ENCODE measurements at places on chromosomes 4 and X. TPM values are rescaled to one million over a fixed set of nuclear protein-coding genes. Genes with fewer than 3 reads are reported as not detected.
A peak's percentile ranks its signal among the peaks of the same experiment; 100 is the strongest.

DNA sequence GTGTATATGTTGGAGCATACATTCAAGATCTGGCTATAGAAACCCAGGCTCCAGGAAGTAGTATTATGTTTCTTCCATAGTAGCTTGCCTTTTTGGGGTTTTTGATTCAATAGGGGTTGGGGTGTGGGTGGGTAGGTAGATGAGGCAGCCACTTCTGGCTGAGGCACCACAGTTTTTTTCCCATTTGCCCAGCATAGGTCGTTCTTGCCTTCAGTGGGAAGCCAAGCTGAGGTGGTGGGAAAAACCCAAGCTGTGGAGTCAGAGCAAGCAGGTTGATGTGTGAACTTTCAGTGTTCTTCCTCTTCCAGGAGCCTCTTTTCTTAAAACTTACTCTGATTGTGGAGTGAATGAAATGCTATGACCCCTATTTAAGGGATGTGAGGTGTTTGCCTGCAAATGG lies 67.0 kb upstream of the RPS6KA3 start:
- no peak overlapping the region for H3K27ac ChIP-seq
- H3K36me3 ChIP-seq, result no peaks in the 10 kb centered on the region
- H3K4me1 ChIP-seq, result no peaks in the 10 kb centered on the region
- H3K27me3 ChIP-seq, result no peaks in the 10 kb centered on the region
- DNase-seq, result no peak
- no peak overlapping the region for H3K4me3 ChIP-seq

DNA sequence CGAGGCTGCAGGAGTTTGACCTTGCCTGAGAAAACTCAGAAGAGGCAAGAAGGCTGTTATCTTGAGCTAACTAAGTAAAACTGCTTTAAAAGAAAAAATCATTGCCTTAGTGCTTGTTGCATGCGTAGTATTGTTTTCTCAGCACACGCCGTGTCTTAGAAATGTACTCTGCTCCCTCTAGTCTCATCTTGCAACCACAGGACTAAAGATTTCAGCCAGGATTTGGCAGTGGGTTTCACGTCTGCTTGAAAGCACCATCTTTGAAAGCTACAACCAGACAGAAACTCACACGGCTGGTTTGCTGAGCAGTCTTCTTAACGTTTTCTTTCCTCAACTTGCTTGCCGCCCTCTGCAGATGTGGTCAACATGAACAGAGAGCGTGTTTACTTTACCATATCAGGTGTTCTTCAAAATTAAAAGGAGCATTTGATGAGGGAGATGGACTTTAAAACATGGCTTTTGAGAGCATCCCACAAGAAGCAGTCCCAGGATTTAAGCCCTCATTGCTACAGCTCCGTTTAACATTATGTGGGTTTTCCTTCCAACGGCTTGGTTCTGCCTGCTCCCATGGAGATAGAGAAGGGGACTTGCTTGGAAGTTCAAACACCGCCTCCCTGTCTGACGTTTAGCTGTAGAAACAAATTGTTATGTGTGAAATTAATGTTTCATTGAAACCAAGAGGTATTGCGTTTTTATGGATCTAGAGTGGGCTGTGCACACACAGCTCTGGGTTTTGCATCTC lies 3.4 kb downstream of the SORCS2 start:
- peaks cover 8% of the 10 kb centered on the region for H3K27me3 ChIP-seq
- peak overlapping the region; percentile 44 for H3K4me3 ChIP-seq
- H3K36me3 ChIP-seq, result no peaks in the 10 kb centered on the region
- H3K27ac ChIP-seq, result no peak overlapping the region
- peaks cover 30% of the 10 kb centered on the region for H3K4me1 ChIP-seq

HTR2C gene
- not detected for total RNA-seq

GRCh38 chr4:81606801-81607501 lies 135.2 kb upstream of the RASGEF1B start:
- H3K27ac ChIP-seq, result no peak overlapping the region
- no peak for DNase-seq
- no peaks in the 10 kb centered on the region for H3K36me3 ChIP-seq
- peaks cover 2% of the 10 kb centered on the region for H3K27me3 ChIP-seq
- H3K4me3 ChIP-seq, result no peak overlapping the region

DNA sequence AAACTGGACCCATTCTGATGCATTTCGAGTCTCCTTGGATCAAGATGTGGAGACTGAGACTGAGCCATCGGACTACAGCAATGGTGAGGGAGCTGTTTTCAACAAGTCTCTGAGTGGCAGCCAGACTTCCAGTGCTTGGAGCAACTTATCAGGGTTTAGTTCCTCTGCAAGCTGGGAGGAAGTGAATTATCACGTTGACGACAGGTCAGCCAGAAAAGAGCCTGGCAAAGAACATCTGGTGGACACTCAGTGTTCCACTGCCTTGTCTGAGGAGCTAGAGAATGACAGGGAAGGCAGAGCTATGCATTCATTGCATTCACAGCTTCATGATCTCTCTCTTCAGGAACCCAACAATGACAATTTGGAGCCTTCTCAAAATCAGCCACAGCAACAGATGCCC lies 84.8 kb downstream of the NEUROG2 start:
- peaks cover 4% of the 10 kb centered on the region for H3K4me1 ChIP-seq
- DNase-seq, result no peak
- H3K36me3 ChIP-seq, result peaks cover 6% of the 10 kb centered on the region
- H3K27me3 ChIP-seq, result peaks cover 3% of the 10 kb centered on the region
- no peak overlapping the region for H3K27ac ChIP-seq
- no peak overlapping the region for H3K4me3 ChIP-seq

- DNase-seq, result no peak
- no peaks in the 10 kb centered on the region for H3K36me3 ChIP-seq
- H3K27me3 ChIP-seq, result no peaks in the 10 kb centered on the region
- H3K27ac ChIP-seq, result no peak overlapping the region
- peaks cover 4% of the 10 kb centered on the region for H3K4me1 ChIP-seq
These were observed 22.0 kb downstream of the ARHGAP24 start for GRCh38 chr4:85496933-85497332.

CT45A8 gene
- not detected for total RNA-seq

- no peak for DNase-seq
- no peak overlapping the region for H3K4me3 ChIP-seq
- H3K27ac ChIP-seq, result peak overlapping the region; percentile 66
- H3K27me3 ChIP-seq, result peaks cover 2% of the 10 kb centered on the region
- no peaks in the 10 kb centered on the region for H3K36me3 ChIP-seq
These were observed 803.6 kb downstream of the ADGRL3 start for GRCh38 chr4:62003695-62004094.

GRCh38 chr4:96698831-96699230 lies 858.9 kb downstream of the PDHA2 start:
- no peak overlapping the region for H3K4me3 ChIP-seq
- H3K27me3 ChIP-seq, result no peaks in the 10 kb centered on the region
- H3K27ac ChIP-seq, result no peak overlapping the region
- H3K36me3 ChIP-seq, result no peaks in the 10 kb centered on the region
- H3K4me1 ChIP-seq, result peaks cover 3% of the 10 kb centered on the region

DNA sequence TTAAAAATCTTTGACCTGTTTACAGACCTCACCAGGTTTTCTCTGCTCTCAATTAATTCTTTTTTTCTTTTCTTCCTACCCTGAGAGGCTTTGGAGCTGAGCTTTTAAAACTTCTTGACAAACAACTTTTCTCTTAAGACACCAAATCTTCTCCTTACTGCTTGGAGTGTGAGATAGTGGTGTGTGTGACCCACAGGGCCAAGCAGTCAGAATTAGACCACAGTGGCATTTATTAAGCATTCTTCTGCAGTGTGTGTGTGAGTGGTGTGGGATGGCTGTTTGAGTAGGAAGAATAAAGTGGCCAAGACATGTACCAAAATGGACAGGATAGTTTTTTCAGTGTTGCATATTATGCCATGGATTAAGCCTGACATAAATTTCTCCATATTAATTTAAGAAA lies 665.1 kb downstream of the RAPGEF2 start:
- no peaks in the 10 kb centered on the region for H3K36me3 ChIP-seq
- no peak overlapping the region for H3K4me3 ChIP-seq
- H3K4me1 ChIP-seq, result no peaks in the 10 kb centered on the region
- no peak for DNase-seq
- H3K27ac ChIP-seq, result no peak overlapping the region

CXCL13 gene
- total RNA-seq, result not detected

NRK gene
- 0.29 TPM for total RNA-seq

DNA sequence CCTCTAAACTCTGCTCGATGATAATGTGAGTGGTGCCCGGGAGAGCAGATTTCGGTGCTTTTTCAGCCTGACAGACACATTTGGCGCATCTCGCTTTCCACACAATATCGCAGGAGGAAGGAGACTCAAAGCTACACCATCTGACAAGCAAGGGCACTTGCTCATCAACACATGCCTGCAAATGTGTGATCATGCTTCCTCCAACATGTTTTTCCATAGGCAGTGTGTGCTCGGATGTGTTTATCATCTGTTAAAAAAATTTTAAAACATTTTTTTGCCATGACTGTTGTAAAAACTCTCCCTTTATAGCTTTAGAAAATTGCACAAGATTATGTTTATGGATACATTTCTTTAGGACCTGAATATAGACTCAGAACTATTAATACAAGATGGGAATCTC lies 170.3 kb upstream of the PUDP start:
- H3K36me3 ChIP-seq, result no peaks in the 10 kb centered on the region
- H3K4me1 ChIP-seq, result no peaks in the 10 kb centered on the region
- DNase-seq, result no peak

DNA sequence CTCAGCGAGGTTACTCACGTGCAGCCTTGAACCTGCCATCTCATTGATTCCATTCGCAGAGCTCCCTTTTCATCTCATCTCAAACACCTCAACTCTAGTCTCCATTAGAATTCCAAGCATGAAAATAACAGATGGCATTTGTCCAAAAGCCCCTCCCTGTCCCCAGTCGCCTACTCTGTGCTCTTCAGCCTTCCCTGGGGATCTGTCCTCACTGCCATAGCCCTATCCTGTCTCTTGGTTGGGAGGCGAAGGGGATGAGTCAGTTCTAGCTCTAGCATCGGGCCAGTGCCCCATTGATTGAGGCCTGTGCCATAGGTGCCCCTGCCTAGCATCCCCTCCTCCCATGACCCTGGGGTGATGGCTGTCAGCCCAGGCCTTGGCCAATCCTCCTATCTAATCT lies 134.0 kb upstream of the PJA1 start:
- no peaks in the 10 kb centered on the region for H3K36me3 ChIP-seq
- H3K4me1 ChIP-seq, result peaks cover 11% of the 10 kb centered on the region
- H3K4me3 ChIP-seq, result no peak overlapping the region
- DNase-seq, result no peak
- no peak overlapping the region for H3K27ac ChIP-seq
- H3K27me3 ChIP-seq, result peaks cover 2% of the 10 kb centered on the region

MEPE gene
- not detected for total RNA-seq

DNA sequence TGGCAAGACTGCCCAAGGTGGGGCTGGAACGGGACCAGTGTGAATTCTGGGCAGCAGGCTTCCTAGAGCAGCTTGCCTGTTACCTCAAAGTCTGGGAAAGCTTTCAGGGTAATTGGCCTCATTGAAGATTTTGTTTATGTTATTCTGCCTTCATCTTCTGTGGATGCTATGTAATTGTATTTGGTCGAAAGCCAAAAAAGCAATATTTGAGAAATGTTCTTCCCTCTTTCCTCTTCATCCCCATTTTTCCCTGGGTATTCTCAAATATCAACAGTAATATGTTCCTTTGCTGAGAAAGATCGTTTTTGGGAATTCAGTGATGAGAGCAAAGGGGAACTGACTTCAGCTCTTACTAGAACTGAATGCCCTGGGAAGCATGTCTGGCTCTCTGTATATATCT lies 12.9 kb downstream of the TMEM131L start:
- no peak for DNase-seq
- peaks cover 7% of the 10 kb centered on the region for H3K36me3 ChIP-seq
- peaks cover 24% of the 10 kb centered on the region for H3K4me1 ChIP-seq

DNA sequence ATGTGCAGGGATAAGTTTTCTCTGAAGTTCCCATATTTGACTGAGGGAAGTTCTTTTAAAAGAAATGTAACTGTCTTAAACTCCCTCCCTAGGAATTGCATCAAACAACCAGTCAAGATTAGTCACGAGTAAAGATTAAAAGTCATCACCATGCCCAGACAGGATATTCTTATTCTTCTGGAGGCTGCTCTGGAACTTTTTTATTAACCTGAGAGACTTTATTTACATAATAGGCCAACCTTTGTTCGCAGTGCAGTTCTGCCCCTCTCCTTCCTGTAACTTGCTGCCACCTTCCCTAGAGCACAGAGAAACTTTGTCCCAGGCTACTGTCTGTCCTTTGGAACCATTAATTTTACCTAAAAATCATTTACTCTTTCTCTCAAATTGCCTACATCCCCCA lies 9.8 kb upstream of the HERC3 start:
- no peaks in the 10 kb centered on the region for H3K36me3 ChIP-seq
- H3K4me3 ChIP-seq, result no peak overlapping the region
- H3K27me3 ChIP-seq, result no peaks in the 10 kb centered on the region
- no peaks in the 10 kb centered on the region for H3K4me1 ChIP-seq
- no peak overlapping the region for H3K27ac ChIP-seq
- DNase-seq, result no peak

DNA sequence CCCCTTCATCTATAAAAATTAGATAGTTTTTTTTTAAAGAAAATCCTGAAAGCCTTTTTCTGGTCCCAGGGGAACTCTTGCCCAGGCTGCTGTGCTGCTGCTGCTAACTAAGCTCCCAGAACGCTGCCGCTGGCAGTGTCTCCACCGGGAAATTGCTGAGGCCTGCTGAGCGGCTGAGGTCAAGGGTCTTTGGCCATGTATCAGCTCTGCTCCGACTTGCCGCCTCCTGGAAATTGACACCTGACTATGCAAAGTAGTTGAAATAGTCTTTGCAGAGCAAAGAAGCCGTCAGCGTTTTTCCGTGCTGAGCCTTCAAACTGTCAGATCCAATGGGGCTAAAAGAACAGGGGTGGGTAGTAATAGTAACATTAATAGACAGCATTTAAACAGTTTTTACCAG lies 839 bp downstream of the QDPR start:
- H3K27me3 ChIP-seq, result peaks cover 2% of the 10 kb centered on the region
- peak overlapping the region; percentile 93 for H3K4me3 ChIP-seq
- peak; percentile 62 for DNase-seq

GRCh38 chr4:150072906-150073714 lies 5.1 kb upstream of the DCLK2 start:
- H3K4me1 ChIP-seq, result no peaks in the 10 kb centered on the region
- H3K36me3 ChIP-seq, result no peaks in the 10 kb centered on the region
- H3K4me3 ChIP-seq, result no peak overlapping the region

- H3K36me3 ChIP-seq, result no peaks in the 10 kb centered on the region
- no peaks in the 10 kb centered on the region for H3K27me3 ChIP-seq
- no peak for DNase-seq
- H3K27ac ChIP-seq, result no peak overlapping the region
These were observed 25.7 kb upstream of the ZNF518B start for GRCh38 chr4:10482913-10483312.

XAGE2 gene
- total RNA-seq, result not detected

- no peaks in the 10 kb centered on the region for H3K4me1 ChIP-seq
- no peak for DNase-seq
- H3K27ac ChIP-seq, result no peak overlapping the region
- no peak overlapping the region for H3K4me3 ChIP-seq
- H3K36me3 ChIP-seq, result no peaks in the 10 kb centered on the region
- no peaks in the 10 kb centered on the region for H3K27me3 ChIP-seq
These were observed 25.2 kb upstream of the ZFX start for GRCh38 chrX:24124244-24124799.

- no peak overlapping the region for H3K27ac ChIP-seq
- peaks cover 2% of the 10 kb centered on the region for H3K27me3 ChIP-seq
- no peak overlapping the region for H3K4me3 ChIP-seq
- no peak for DNase-seq
- H3K36me3 ChIP-seq, result no peaks in the 10 kb centered on the region
These were observed 178.5 kb downstream of the GABRB1 start for GRCh38 chr4:47209833-47210232.

All from glutamatergic neuron (in vitro differentiated cells).